ENCODE measurements at places on chromosomes 4 and X.

DNA sequence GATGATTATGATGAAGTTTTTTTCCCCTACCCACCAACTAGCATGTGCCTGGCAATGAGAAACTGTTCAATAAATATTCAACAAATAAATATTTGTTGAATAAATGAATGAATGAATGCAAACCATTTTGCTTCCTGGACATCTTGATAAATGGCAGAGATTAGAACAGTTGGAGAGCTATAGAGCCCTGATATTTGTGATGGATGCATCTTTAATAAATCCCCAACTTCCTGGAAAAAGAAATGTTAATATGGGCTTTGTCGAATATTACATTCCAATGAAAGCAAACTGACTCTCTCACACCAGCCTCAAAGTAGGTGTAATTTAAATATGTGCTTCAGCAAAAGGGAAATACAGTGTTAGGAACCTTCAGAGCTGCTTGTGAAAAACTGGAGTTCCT lies 419.7 kb downstream of the MID1IP1 start:
- DNase-seq, result no peak

DNA sequence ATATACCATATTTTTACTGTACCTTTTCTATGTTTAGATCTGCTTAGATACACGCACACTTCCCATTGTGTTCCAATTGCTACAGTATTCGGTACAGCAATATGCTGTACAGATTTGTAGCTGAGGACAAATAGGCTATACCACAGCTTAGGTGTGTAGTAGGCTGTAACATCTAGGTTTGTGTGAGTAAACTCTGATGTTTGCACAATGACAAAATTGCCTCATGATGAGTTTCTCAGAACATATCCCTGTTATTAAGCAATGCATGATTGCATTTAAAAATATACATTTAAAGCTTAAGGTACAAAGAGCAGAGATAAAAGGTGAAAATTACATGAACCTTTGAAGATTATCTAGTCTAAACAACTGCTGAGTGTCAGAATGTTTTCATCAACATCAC lies 181.7 kb downstream of the ADGRA3 start:
- DNase-seq, result no peak

- DNase-seq, result no peak
Observed at GRCh38 chr4:148207068-148207467, 235.1 kb downstream of the NR3C2 start.

DNA sequence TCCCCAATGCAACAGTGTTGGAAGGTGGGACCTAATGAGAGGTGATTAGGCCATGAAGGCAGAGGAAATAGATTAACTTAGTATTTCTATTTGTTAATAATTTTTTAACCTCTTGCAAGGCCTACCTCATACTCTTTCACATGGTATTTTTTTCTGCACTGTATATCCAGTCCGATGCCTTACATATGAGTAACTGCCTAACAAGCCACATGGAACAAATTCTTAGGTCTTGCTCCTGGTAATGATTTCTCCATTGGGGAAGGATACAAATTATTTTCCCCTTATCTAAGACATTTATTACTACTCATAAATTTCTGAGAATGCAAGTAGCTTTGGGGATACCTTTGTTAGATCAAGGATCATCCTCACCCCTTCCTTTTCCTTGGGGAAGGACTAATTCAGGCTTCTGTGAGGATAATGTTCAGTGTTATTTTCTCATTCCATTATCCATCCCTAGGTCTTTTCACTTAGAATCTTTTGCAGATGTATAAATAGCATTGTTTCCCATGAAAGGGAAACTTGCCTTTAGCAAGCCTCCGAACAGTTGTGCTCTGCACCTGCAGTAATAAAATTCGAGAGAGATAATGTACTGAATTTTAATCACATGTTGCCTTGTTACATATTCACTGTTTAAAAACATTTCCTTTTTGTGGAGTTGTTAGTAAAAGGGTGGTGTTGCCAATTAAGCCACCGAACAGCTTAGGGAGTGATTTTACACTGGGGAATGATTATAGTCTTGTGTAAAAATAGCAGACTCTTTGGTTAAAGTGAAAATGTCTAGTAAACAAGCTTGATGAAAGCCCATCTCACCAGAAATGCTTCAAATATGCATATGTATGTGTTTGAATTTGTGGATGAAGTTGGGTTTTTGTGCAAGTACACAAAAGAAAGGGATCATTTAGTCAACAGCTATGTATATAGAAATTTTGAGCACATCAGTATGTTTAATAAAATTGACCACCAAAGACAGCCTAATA lies 89.9 kb downstream of the CFAP299 start:
- DNase-seq, result no peak

DNA sequence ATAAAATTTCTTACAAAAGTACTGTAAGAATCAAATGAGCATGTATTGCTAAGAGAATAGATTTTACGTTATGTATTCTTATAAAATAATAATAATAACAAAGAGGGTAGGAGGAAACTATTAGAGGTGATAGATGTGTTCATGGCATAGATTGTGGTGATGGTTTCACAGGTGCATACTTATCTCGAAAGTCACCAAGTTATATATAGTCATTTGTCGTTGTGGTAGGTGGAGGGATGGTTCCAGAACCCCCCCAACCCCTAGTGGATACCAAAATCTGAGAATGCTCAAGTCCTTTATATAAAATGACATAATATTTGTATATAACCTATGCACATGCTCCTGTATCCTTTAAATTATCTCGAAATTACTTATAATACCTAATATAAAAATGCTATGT lies 36.7 kb upstream of the H2AZ1 start:
- no peak for DNase-seq

DNA sequence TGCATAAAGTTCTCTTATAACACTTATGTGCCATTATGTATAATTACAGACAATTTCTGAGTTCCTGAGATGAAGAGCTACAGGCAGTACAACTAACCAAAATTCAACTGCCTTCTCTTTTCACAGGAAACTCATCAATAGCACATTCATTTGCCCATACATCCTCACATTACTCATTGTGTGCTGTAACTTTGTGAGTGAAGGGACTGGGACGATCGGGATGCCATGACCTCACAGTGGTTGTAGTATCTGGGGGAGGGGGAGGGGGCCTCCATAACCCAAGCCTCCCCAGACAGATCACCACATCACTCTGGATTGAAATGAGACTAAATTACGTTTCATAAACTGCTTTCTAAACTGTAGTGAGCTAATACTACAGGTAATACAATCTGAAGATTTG lies 60.7 kb downstream of the ABCG2 start:
- DNase-seq, result no peak

GRCh38 chr4:83569987-83570386 lies 34.1 kb downstream of the GPAT3 start:
- DNase-seq, result no peak

GRCh38 chr4:185536411-185536709 lies 1.1 kb upstream of the PDLIM3 start:
- DNase-seq, result no peak

GRCh38 chr4:99855678-99856077 lies 38.5 kb downstream of the LAMTOR3 start:
- DNase-seq, result no peak

DNA sequence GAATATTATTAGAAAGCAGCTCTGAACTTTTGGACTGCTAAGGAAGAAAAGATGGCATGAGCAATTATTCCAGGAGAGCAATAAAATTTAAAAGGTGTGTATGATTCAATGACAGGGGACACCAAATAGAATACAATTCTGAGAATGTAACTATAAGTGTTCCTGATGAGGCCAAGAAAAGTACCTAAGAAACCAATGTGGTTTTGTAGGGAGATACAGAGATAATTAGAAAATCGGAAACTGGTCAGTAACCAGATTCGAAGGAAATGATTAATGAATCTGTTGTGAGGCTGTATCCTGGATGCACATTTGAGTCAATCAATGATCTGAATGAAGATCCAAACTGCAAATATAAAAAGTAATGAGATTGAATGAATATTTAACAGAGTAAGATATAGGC lies 6.0 kb downstream of the NOA1 start:
- DNase-seq, result no peak

DNA sequence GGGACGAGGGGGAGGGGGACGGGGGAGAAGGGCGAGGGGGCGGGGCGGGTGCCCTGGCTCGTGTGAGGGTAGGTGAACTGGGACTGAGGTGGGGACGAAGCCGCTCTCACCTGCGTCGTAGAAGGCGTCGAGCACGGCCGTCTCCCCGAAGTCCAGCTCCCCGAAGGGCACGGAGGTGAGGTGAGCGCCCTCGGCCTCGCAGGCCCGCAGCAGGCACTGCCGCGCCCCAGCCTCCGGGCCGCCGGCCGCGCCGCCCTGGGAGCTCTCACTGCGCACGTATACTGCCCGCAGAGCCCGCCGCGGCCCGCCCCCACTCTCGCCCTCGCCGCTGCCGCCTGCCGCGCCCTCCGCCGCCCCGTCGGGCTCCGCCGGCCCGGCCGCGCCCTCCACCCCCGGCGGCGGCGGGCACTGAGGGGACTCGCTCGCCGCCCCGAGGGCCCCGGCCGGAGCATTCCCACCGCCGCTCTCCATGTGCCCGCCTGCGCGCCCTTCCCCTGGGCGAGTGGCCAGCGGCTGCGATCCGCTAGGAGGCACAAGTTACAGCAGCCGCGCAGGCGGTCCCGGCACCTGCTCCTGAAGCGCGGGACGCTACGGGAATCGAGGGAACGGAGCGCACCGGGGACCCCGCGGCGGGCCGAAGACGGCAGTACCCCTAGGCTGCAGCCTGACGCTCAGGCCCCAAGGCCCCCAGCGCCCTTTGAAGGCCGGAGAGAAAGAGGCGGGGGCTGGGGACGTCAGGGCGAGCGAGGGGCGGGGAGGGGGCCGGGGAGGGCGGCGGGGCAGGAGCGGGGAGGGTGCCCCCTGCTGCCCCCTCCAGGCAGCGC lies at the start of gene MAP3K15:
Gene MAP3K15 (minus strand): TSS at position 718 of the 824 bp plus-strand sequence. CDS start 247 bp downstream, at position 471.
- no peak for DNase-seq

Data from suprapubic skin (tissue), 4 donors.